M059J (cell line): ENCODE measurements at places on chromosomes 3 and 15.
A peak's percentile ranks its signal among the peaks of the same experiment; 100 is the strongest.

GRCh38 chr3:116118475-116119169 lies 326.7 kb downstream of the LSAMP start:
- no peak for DNase-seq

GRCh38 chr3:197514786-197515355 lies 40.9 kb downstream of the BDH1 start:
- DNase-seq, result no peak

GRCh38 chr15:52039925-52040781 lies 21.1 kb downstream of the MAPK6 start:
- no peak for DNase-seq

- no peak for DNase-seq
Measured at GRCh38 chr3:57048052-57048671, 12.3 kb upstream of the SPATA12 start.

GRCh38 chr3:149327156-149327555 lies 6.3 kb downstream of the TM4SF18 start:
- DNase-seq, result no peak

- DNase-seq, result peak; percentile 96
Measured at GRCh38 chr3:160169139-160169976, 55.9 kb upstream of the C3orf80 start.

GRCh38 chr3:31952205-31952604 lies 28.9 kb downstream of the OSBPL10 start:
- no peak for DNase-seq

DNA sequence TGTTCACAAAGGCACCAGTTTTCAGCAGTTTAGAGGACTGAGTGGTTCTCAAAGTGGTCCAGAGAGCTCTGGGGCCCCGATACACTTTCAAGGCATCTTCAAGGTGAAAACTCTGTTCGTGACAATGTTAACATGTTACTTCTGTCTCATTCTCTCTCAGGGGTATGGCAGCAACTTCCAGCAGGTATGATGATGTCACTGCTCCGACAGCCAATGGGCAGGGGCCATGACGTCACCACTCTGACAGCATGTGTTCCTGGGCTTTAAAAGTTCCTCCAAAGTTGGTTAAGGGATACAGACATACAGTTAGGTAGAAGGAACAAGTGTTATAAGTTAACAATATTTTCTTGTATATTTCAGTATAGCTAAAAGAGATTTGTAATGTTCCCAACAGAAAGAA lies 87.9 kb downstream of the KLF15 start:
- no peak for DNase-seq

- no peak for DNase-seq
Measured at GRCh38 chr3:61824553-61825135, 263.3 kb downstream of the PTPRG start.

GRCh38 chr3:2645001-2645400 lies 465.2 kb downstream of the IL5RA start:
- no peak for DNase-seq

DNA sequence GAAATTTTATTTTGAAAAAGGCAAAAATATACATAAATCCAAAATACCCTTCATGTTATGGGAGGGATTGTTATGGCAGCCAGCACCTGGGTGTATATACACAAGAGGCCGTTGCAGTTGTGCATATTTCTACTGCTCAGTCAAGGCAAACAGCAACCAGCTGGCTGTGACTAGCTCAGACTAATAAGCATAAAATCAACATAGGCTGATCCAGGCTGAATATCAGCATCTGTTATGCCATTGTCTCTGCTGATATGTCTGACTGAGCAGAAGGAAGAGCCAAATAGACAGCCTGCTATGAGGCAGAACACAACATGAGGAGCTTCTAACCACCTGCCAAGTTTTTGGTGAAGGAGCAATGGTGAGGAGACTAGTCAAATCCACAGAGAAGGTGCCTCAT lies 457.5 kb upstream of the ALCAM start:
- DNase-seq, result peak; percentile 66

- DNase-seq, result no peak
Measured at GRCh38 chr3:170835336-170835735, 34.7 kb downstream of the RPL22L1 start.

- DNase-seq, result no peak
Measured at GRCh38 chr15:29665444-29666003, 156.7 kb downstream of the TJP1 start.

DNA sequence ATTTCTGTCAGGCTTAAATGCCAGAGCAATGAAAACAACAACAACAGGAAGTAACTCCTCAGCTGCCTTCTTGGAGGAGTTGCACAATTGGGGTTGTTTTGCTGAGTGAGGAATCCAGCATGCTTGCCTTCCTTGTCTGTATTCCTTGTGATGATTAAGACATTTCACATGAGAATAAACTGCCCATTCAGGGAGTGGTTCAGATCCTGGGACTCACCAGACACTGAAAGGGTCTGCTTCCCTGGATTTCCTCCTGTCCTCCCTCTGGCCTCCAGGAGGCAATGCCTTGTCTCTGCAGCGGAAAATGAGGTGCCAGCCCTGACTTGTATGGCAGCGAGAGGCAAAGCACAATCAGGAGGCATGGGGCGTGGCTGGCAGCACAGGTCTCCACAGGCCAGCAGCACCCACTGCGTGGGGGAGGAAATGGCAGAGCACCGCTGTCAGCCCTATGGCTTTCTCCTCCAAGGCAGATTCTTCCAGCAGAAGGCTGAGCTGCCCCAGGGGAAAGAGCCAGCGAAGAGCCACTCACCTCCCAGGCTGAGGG lies 41.5 kb downstream of the RBP2 start:
- peak; percentile 39 for DNase-seq

DNA sequence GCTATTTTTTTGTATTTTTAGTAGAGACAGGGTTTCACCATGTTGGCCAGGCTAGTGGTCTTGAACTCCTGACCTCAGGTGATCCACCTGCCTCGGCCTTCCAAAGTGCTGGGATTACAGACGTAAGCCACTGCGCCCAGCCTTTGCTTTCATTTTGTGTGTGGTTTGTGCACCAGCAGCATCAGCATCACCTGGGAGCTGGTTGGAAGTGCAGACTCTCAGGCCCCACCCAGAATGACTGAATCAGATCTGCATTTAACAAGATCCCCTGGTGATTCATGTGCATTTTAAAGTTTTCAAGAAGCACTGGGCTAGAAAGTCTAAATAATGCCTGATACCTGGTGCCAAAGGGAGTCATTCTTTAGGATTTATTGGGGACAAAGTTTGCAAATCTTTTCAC lies 73.4 kb upstream of the BNIP2 start:
- DNase-seq, result peak; percentile 39

- peak; percentile 48 for DNase-seq
Measured at GRCh38 chr15:85141726-85142125, 160.1 kb downstream of the PDE8A start.

DNA sequence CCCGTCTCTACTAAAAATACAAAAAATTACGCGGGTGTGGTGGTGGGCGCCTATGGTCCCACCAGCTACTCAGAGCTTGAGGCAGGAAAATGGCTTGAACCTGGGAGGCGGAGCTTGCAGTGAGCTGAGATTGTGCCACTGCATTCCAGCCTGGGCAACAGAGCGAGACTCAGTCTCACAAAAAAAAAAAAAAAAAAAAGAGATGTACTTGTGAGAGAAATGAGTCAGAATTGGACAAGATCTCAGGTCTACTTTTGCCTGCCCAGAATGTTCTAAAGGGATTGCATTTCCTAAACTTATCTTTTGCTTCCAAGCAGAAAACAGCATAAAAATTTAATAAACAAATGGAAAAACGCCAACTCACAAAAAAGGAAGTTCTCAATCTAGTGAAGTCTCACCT lies 167.5 kb downstream of the NR2F2 start:
- DNase-seq, result no peak

DNA sequence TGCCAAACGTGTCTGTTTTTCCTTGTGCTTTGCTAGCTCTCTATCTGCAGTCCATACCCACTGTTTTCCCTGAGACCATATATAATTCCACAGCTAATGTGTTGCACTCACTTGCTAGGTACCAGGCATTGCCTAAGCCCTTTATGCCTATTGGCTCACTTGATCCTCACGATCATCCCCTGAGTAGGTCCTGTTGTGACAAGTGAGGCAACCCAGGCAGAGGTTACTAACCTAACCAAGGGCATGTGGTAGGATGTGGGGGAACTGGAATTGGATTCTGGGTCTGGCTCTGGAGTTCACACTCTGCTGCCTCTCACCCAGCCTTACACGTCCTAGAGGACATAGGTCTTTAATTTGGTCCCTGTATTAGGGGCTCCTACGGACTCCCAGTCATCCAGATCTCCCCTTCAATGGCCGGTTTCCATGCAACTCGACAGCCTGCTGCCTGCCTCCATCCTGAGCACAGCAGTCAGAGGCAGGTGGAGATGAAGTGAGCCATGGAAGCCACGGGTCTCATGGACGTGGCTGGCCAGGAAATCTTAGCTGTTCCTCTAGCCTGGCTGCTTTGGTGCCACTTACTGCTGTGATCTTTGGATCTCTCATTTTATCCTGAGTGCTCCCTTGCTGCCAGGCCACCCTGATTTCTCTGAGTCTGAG lies 38.9 kb upstream of the MYZAP start:
- no peak for DNase-seq

- no peak for DNase-seq
Measured at GRCh38 chr15:50652671-50653070, 33.9 kb downstream of the TRPM7 start.

GRCh38 chr3:1531981-1532380 lies 439.2 kb downstream of the CNTN6 start:
- DNase-seq, result no peak

- DNase-seq, result peak; percentile 46
Measured at GRCh38 chr3:152260026-152260425, 8.7 kb upstream of the MBNL1 start.

DNA sequence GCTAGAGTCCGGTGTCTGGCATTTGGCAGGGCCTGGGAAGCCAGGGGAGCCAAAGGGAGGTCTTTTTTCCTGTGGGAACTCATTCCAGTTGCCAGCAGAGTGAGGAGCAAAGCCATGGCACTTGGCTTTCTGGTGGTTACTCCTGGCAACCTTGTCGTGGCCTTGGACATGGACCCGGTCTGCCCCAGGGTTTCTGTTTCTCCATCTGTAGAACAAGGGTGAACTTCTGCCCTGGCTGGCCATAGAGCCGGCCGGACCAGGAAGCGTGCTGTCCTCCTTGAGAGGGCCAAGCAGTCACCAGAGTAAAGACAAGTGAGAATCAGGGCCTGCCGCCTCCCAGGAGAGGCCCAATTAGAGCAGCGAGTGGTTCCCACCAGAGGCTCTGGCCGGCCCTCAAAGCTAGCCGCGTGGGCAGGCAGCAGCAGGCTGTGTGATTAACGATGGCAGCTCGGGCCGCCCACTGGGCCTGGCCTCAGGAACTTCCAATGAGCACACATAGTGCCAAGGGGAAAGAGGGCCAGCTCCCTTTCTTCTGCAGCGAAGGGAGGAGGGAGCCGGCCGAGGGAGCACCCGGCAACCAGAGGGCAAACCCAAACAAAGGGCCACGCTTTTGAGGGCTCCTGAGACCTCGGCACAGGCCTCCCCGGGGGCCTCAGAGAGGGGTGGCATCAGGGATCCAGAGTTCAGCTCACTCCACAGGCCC lies 29.1 kb upstream of the ELP6 start:
- DNase-seq, result no peak
